ENCODE measurements at places on chromosomes 3 and 15.

GRCh38 chr3:139414608-139415224, 25.3 kb upstream of the COPB2 start:
- ATAC-seq = no peak

GRCh38 chr3:43181202-43181821, 75.4 kb upstream of the POMGNT2 start:
- ATAC-seq = no peak

DNA sequence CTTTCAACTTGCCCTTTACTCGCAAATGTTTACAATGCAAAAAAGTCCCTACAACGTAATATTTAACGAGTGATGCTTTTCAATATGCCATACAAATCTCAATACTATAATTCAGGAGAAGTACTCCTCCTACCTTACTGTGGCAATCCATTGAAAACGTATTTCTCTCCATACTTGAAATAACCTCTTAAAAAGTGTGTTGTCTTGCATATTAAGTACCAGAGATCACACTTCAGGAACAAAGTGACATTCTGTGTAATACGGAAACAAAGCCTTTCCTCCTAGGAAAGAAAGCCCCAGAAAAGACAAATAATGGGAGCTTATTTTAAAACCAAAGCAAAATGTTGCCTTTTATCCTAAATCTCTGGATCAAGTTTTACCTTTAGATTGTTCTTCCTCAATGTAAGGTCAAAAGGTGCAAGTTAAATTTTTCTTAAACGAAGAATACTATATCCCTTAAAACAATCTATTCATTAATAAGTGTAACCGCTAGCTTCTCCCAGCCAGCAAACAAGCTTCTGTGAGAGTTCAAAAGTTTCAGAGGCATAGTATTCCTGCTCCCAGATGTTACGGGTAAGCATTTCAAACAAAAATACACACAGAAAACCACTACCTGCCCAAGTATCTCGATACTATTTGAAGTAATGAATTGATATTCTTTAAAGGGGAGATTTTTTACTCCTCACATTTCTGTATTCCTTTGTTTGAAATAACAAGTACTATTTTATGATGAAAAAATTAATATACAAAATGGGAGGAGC, 1.7 kb downstream of the TJP1 start:
- no peak for ATAC-seq

GRCh38 chr3:17494117-17494809, 248.2 kb downstream of the TBC1D5 start:
- no peak for ATAC-seq

GRCh38 chr3:33834096-33834453, 35.6 kb downstream of the PDCD6IP start:
- ATAC-seq = no peak

- ATAC-seq = no peak
Observed at GRCh38 chr15:23913635-23914034, 226.5 kb upstream of the NDN start.

Measured in SK-N-SH treated with all-trans-retinoic acid at 6 μM for 48 hours (cell line).